Suppressor macrophage treated with lipopolysaccharide for 4 hours (primary cell): ENCODE measurements at places on chromosomes 7 and 10.
A peak's percentile ranks its signal among the peaks of the same experiment; 100 is the strongest.

DNA sequence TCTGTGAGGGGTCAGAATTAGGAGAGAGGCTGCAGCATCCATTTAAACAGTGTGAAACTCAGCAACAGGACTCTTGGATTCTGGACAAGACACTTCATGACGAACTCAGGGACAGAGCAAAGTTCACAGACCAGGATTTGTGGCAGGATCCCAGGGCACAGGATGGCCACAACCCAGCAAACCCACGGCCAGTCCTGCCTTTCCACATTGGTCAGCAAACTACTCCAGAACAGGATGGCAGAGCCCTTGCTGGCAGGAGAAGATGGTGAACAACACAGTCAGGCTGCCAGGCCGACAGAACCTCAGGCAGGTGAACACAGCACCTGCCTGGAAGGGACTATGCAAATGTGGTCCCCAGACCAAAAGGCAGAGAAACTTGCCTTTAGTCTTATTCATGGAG is 34.4 kb downstream of the VSTM4 start:
- DNase-seq = no peak

DNA sequence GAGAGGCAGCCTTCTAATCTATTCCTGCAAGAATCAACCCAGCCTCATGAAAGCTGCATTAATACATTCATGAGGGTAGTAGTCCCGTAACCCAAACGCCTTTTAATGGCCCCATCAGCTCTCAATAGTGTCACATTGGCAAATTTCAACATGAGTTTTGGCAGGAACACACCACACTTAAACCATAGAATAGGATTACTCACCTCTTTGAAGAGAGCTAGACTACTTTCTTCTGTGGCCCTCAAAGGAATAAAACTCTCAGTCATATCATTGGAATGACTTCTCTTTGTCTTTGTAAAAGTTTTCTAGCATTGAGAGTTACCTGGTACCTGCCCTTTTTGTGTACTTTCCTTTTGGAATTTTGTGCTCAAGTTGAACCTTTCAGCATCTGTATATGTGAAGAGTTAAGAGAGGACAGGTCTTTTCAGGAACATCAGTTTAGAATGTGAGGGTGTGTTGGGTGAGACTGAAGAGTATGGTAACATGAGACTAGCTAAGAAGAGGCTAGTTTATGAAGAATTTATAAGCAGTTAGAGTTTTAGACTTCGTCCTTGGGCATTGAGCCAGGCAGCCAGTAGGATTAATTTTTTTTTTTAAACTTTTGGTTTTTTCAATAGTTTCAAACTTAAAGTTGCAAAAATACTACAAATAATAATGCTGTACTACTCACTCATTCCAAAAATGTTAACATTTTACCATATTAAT is 92.6 kb downstream of the MLLT10 start:
- DNase-seq = no peak

DNA sequence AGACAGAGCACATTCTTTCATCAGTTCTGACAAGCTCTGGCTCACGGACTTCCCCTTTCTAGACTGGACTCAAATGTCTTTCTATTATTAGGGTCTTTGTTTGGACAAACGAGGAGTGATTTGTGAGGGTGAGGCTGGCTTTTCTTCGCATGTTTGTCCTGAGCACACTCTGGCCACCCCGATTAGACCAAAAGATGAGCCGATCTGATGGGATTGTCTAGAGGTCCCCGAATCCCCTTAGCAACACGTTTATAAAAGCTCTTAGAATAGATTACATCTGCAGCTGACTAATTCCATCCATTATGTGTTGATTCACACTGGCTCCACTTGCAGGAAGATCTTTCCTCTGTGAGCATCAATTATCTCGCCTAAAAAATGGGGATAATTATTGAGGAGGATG is 675.4 kb upstream of the AUTS2 start:
- no peak for DNase-seq

DNA sequence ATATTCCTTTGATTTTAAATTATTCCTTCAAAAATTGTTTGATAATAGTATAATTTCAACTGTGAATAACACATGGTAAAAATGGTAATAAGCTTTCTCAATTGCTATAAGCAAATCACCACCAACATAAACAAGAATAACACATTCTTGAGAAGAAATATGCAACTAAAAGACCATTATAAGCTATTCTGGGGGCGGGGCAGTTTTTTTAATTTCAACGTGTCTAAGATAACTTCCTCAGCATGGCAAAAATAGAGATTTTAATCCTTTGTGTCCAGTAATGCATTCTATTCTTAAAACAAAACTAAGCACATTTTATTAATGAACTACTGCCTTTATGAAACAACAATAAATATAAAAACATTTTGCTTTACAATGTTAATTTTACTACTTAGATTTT is 1.5 kb downstream of the DNAJC12 start:
- no peak for DNase-seq

- DNase-seq = no peak
Measured at GRCh38 chr10:88883448-88883809, 3.4 kb downstream of the STAMBPL1 start.

DNA sequence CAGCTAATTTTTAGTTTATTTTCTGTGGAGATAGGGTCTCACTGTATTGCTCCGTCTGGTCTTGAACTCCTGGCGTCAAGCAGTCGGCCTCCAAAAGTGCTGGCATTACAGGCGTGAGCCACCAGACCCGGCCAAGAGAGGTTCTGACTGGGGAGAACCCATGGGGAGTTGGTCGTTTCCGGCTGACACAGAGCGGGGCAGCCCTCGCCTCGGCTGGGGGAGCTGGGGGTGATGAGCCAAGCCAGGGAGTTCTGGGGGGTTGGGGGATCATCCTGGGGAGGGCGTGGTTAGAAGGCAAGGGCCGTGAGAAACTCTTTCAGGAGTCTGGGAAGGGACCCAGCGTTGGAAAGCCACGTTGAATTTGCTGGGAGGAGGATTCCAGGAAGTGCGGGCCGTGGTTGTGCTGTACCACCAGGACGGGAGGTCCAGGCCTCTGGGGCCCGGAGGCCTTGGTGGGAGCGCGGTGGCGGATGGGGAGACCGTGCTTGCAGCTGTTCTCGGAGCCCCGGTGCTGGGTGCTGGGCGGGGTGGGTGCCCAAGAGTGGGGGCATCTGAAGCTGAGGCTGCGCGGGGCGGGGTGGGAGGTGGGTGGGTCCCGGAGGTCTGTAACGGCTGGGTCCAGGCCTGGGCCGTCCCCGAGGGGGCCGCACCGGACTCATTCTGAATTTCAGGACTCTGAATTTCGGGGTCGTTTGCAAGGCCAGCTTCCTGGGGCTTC is 8.4 kb upstream of the ZNF853 start:
- DNase-seq = no peak

DNA sequence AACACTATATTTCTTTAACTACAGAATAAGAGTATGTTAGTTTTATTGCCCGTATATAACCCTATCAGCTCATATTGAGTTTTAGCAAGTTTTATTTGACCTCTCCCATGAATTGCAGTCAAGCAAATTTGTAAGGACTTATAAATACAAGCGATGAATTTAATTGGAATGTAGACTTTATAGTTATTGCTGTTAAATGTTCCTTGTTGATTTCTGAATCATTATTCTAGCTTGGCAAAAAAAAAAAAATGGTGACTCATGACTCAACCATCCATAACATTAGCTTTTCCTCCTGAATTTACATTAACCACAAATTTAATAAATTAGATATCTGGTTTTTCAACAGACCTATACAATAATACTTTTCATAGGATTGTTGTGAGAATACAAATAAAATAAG is 334.0 kb upstream of the LRRTM3 start:
- no peak for DNase-seq

- no peak for DNase-seq
Measured at GRCh38 chr7:45677311-45677900, 103.2 kb downstream of the ADCY1 start.

DNA sequence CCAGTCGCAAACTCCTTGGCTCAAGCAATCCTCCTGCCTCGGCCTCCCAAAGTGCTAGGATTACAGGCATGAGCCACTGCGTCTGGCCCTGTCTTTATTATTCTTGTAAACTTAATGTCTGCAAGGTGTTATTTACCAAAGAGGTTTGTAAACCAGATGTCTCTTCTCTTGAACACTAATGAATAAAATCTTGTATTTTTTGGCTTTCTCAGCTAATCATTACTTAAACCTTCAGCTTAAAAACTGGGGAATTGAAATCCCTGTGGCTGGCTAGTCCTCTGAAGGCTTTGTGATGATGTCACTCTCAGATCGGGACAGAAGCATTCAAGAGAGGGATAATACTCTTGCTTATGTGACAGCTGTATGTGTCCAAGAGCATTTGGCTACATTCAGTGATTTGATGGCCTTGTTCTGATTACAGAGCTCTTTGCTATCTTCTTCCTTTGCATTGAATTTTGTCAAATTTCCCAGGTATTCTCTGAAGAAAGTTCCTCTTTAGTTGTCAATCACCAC is 130.3 kb downstream of the BICC1 start:
- DNase-seq = no peak

DNA sequence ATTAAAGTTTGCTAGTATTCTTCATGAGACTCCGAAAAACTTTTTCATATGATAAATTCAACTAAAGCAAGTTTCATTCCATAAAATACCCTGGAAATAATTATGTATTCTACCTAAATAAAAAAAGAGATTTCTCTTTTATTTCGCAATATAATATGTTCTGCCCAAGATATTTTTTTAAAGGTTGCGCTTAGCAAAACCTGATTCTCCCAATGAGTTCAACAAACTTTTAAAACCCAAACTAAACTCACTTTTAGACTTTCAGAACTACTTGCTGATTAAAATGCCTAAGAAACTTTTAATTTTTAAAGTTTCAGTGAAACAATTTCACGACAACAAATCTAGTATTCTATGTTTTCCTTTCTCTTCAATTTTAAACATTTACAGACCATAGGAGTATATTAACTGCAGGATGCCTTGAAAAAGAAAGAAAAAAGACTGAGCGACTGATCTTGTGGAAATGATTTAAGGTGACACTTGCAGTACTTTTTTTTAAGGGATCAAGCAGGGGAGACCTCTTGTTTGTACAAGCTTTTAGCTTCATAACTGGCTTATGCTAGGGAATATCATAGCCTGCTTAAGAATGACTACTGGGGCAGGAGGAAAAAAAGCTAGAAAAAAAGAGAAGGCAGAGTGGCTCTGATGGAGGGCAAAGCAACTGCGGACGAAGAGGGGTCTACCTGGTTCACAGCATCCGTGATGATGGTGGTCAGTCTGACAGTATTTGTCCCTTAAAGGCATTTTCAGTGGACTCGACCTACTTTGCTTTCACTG is 1.5 kb downstream of the ZNF800 start:
- no peak for DNase-seq

- peak; percentile 54 for DNase-seq
Measured at GRCh38 chr10:14612873-14613587, 161.7 kb downstream of the FAM107B start.

DNA sequence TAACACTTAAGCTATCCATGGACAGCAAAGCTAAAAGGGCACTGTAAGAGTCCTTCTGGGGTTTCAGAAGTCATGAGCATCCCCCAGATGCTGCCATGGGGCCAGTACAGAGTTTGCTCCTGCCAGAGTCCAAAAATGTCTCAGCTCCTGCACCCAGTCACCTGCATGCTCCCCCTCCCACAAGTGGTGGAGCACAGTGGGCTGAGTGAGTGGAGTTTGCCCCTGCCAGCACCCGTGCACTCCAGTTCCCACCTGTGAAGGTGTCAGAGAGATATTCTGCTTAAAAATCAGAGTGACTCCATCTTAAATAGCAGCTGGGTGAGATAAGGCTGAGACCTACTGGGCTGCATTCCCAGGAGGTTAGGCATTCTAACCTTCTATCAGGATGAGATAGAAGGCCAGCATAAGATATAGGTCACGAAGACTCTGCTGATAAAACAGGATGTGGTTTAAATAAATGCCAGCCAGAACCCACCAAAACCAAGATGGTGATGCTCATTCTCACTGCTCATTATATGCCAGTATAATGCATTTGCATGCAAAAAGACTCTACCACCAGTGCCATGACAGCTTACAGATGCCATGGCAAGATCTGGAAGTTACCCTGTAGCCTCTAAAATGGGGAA is 140.1 kb upstream of the ZNF92 start:
- DNase-seq = no peak

- no peak for DNase-seq
Measured at GRCh38 chr10:96890580-96890979, 58.5 kb downstream of the LCOR start.

GRCh38 chr10:43653746-43654145 is 5.1 kb upstream of the ZNF32 start:
- no peak for DNase-seq

DNA sequence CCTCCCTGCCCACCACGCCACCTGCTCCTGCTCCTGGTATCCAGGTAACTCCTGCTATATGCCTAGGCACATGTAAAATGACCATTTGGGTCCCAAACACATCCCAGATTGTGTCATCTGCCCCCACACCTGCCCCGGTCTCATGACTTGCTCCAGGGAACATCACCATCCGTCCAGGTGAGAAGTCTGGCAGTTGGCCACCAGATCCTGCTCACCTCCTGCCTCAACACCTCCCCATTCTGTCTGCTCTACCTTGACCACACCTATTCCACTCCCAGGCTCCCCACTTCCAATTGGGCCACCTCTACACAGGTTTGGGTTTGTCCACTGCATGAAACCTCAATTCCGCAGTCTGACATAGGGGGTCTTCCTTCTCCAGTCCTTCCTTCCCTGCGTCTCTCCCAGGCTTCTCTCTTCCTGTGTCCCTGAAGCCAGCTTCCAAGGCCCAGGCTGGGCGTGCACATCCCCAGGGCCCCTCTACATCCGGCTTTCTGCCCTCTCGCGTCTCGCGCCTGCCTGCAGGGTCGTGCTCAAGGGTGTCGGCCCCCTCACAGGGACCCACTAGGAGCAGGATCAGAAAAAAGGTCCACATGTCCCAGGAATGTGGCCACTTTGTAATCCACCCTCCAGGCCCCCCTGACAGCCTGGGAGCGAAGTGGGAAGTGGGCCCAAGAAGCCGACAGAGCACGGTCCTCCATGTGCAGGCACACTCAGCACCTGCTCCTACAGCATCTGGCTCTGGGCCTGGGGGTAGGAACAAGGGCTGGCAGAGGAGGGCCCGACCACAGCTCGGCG is 49.3 kb upstream of the DAGLB start:
- DNase-seq = no peak

GRCh38 chr10:6151087-6151977 is 51.4 kb upstream of the PFKFB3 start:
- peak; percentile 96 for DNase-seq

DNA sequence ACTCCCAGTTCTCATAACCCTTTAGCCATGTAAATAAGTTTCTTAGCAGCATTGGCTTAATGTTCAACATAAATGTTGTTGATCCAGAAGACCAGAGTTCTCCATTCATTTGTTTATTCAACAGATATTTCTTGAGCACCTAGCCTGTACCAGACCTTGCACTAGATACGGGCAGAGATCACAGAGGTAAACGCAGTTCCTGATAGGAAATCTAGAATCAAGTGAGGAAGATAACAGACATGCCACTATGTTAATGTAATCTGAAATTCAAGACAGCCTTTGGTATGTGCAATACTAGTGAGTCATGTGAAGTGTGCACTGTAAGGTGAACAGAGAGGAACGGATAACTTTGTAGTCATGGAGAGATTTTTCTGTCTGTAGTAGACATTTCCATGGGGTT is 3.0 kb downstream of the BUB3 start:
- DNase-seq = no peak
